GM23338 (cell line): ENCODE measurements at places on chromosomes 4 and X.

- no peak for DNase-seq
Observed at GRCh38 chr4:95190751-95191436, 357.9 kb downstream of the UNC5C start.

DNA sequence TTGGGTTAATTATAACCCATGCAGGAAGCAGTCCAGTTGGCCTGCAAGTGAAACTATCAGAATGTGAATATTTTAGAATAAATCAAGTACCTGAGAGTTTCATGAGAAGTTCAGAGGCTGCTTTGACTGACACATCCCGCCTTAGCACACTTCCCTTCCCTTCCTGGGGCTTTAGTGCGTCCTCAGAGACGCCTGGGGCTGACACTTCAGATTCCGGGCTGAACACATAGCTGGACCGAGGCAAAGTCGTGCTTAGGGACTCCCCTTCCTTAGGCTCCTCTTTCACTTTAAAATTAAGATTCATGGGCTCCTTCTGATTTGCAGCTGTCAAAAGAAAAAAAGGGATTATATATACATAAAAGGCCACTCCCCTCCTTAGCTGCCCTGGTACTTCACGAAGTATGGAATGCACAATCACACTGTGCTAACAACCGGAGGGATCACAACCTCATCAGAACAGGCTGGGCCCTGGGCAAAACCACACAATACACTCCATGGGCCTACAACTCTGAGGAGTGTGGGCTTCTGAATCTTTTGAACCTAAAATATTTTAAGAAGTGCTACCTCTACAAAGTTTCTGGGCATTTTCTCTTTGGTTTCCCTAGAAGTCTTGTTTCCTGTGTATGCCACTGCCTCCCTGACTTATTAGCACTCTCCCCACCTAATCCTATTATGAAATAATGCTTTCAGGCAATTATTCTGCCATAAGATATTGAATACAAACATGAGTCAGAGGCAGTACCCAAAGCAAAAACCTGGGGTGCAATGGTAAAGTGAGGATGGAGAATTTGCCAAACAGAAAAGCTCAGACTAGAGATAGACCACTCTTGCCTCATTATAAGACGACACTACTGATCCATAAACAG, 68.2 kb downstream of the ZNF827 start:
- no peak for DNase-seq

DNA sequence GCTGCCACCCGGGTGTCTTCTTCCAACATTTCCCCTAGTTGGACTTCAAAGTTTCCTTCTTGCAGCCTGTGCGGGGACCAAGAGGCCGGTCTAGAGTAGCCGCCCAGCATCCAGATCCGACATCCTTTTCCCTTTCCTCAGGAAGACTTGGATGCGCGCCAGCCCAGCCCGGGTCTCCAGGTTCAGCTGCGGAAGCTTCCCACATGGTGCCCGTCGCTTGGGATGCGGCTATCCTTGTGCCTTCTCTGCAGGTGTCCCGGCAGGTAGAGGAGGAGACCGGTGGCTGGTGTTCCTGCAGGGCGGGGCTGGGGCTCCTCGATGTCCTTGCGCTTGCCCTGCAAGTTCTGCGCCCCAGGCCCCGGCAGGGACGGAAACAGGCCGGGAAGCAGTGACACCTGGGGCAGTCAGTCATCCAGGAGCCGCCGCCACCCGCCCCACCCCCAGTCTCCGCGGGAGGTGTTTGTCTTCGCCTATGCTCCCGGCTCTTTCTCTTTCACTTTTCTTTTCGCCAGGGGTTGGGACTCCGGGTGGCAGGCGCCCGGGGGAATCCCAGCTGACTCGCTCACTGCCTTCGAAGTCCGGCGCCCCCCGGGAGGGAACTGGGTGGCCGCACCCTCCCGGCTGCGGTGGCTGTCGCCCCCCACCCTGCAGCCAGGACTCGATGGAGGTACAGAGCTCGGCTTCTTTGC, at the start of gene IL15:
IL15 (plus strand) TSS at position 502 of the 689 bp plus-strand sequence. CDS start 82,882 bp downstream, outside the sequence.
- DNase-seq, result peak; percentile 84

DNA sequence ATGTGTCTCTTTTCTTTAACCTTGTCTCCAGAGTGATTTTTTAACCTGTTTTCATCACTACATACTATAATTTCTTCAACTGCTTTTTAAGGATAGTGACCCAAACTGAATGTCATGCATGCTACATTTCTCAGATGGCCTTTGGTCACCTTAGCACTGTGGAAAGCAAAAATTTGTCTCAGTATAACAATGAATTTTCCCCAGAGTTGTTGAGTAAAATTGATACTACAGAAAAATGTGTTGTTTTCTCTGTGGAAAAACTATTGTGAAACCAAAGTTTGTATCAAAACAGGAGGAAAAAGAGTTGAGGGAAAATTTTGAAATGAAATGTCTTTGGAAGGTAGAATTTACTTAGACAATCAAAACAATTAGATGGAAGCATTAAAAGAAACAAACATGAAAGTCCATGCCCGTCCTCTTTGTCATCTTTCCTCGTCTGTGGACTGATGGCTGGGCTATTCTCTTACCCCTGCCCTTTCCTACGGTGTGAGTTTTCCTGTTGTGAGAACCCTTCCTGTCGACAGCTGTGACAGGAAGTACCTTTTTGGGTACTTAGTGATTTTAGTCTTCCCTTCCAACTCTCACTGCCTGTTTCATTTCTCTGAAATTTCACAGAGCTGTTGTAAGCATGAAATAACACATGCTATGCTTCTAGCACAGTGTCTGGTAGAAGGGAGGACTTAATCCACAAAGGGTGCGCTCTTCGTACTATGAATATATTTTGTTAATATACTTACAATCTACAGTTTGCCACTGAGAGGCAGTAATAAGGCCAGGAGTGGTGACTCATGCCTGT, 50.8 kb downstream of the LRP2BP start:
- DNase-seq, result no peak

GRCh38 chr4:30952526-30953219, 232.5 kb downstream of the PCDH7 start:
- DNase-seq, result no peak

DNA sequence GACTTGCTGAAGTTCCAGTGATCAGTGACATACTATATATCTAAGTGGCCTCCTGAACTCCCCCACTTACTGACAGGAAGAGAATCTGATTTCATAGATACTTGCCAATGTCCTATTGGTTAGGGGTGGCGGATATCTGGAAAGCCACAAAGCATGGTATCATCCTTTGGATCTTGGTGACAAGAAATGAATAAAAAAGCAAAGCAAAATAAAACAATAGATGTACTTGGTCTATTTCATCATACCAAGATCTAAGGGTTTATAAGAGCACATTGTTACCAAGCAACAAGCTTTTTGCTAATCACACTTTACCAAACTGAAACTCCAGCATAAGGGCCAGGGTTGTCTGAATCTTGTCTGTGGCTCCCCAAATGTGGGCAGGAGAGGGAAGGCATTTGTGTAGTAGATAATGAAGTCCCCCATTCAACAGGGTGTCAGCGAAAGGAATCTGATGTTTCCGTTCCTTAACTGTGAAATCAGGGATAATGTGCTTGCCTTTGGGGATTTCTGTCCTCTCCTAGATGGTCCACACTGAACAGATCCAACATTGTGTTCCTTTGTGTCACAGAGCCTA, 125.0 kb upstream of the SMIM10 start:
- DNase-seq, result no peak

- DNase-seq, result peak; percentile 52
Observed at GRCh38 chr4:64230709-64231310, 178.4 kb downstream of the TECRL start.

DNA sequence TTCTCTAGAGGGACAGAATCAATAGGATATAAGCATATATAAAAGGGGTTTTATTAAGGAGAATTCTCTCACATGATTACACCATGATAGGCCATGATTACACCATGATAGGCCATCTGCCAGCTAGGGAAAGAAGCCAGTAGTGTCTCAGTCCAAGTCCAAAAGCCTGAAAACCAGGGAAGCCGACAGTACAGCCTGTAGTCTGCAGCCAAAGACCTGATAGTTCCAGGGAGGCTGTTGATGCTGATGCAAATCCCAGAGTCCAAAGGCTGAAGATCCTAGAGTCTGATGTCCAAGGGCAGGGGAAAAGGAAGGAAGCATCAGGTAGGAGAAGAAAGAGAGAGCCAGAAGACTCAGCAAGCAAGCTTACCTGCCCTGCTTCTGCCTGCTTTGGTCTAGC, 411.3 kb upstream of the EMCN start:
- no peak for DNase-seq

- DNase-seq, result no peak
Observed at GRCh38 chrX:69038188-69038587, 127.1 kb downstream of the PJA1 start.

GRCh38 chr4:144820728-144821085, 174.8 kb downstream of the HHIP start:
- DNase-seq, result no peak

DNA sequence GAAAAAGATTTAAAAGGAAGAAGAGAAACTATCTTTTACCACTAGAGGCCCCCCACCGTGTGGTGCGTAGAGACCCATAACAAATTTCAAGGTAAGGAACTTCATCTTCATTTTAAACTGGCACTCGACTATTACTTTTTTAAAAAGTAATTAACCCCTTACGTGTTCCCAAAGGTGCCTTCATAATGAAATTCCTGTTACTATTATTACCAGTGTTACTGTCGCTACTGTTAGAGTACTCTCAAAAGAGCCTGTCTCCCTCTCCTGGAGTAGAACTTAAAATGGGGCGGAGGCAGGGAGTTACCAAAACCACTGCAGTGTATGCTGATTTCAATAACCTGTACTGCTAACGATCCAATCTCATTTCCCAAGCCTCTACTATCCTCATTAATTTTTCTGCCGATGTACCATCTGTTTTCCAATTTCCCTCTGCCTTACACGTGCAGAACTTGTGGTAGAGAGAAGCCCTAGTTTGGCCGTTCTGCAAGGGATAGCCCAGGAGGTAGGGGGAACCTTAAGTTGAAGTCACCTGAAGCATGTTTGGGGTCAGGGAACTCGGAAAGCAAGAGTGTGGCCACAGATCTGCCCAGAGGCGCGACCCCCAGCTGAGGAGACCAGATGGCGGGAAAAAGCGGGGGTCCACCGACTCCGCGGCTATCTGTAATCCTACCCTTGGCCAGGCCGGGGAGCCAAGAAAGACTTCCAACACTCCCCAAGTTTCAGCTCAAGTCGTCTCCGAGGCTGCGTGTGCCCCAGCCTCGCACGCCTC, 720 bp upstream of the STK26 start:
- peak; percentile 14 for DNase-seq

DNA sequence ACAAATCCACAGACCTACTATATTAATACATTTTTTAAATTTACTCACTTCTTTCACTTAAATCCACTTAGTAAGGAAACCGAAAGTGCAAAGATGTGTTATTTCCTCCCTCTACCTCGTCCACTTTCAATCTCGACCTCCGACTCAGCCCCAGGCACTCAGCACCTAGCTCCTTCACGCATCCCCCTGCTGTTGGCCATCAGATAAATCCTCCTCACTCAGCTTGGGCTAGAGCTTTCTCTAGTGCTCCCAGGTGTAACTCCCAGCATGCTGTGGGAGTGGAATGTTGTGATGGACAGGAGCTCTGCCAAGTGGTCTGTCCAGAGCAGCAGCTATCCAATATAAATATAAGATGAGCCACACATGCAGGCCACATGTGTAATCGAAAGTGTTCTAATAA, 26.7 kb upstream of the TEC start:
- peak; percentile 17 for DNase-seq

DNA sequence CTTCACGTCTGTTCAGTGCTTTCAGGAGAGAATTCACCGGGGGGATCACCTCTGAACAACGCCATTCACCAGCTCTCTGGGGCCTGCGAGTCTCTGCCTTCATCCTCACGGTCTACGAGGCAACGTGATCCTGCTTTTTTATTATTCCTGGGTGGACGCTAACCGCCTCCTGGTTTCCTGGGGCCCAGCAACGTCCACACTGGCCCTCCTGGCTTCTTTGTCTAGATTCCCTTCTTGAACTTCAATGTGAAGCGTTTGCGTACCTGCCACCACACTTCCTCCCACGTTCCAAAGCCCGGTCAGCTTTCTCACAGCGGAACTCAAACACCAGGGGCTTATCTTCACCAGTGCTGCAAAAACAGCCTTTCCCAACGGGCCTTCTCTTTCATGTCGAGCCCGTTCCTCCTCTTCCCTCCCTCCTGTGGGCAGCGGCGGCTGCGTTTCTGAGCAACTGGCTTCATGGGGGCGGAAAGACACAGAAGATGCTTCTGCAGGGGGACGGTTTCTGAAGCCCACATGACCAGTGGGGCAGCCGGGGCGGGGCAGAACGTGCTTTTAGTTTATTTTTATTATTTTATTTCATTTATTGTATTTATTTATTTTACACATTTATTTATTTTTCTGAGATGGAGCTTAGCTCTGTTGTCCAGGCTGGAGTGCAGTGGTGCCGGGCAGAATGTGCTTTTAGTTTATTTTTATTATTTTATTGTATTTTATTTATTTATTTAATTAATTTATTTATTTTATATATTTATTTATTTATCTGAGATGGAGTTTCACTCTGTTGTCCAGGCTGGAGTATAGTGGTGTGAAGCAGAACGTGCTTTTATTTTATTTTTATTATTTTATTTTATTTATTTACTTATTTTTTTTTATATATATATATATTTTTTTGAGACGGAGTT, 64.6 kb downstream of the CRLF2 start:
- DNase-seq, result peak; percentile 34

GRCh38 chr4:147899512-147899911, 167.6 kb downstream of the ARHGAP10 start:
- DNase-seq, result no peak

- peak; percentile 49 for DNase-seq
Observed at GRCh38 chrX:111375747-111376146, 36.2 kb downstream of the DCX start.

DNA sequence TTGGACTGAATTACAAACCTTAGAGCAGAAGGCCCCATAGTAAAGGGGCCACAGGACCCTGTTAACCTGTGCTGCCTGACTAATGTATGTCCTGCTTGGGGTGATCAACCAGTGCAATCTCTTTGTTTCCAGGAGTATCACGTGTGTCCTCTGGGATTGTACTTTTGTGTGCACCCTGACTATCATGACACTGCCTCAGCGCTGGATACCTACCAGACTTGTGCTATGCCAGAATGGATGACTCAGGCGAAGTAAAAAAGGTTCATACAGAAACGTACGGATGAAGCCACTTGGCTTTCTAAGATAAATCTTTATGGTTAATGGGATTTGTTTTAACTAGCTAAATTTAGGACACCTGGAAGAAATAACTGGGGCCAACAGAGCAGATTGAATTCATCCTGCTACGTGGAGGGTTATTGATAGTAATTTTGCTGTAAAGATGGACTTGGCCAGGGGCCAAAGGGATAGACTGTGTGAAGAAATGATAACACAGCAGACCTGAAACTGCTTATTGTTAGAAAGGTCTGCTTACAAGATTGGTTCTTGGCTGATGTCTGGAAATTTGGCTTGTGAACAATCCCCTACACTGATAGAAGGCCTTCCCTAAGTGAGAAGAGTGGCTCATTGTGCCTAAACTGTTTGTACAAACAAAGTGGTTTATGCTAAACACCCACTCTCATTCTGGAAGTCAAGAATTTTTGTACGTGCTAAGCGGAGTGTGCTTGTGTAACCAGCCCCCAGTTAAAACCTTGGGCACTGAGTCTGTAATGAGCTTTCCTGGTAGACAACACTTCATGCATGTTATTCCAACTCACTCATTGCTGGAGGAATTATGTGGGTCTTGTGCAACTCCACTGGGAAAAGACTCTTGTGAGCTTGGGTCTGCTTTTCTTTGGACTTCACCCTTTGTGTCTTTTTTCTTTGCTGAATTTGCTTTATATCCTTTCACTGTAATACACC, 750.5 kb upstream of the HTR2C start:
- no peak for DNase-seq
